D721Med (cell line): ENCODE measurements at places on chromosomes 7 and 10.

- no peak for DNase-seq
These were observed 10.8 kb upstream of the JCAD start for GRCh38 chr10:30070001-30070685.

DNA sequence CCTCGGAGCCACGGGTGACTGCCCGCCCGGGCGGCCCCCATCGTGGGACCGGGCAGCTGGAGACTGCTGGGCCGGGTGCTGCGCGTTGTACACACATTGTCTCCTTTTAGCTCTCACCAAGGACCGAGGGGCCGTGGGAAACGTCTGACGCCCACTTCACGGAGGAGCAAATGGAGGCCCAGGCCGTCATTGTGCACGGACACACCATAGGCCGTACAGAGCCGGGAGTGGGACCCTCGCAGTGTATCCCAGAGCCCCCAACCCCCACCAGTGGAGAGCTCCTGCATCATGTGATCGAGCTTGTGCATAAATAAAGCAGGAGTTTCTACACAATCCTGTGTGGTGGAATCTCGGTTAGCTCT, 722 bp downstream of the DENND10 start:
- DNase-seq, result no peak

DNA sequence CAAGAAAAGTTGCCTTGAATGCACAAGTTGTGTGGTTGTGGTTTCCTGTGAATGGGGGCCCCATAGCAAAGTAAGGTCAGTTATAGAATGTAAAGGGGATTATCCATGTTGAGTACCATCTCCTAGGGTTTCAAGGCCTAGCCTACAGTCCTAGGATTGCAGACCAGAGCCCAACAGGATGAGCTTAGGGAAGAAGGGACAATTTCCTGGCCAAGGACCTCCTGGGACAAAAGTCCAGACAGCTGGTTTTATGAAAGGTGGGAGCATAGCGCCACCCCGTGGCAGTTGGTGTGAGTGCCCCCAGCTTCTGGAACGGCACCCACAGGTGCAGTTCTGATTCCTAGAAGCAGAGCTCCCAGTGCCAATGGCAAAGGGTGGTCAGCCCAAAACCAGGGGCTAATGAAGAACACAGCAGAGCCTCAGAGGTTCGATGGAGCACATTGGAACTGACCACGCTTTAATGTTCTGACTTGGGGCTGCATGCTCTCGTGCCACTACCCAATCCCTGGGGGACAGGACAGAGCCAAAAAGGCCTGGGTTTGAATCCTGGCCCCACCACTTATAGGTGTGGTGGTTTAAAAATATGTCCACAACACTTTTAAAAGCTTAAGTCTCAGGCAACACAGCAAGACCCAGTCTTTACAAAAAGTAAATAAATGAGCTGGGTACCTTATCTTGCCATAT, 25.8 kb upstream of the TMEM120A start:
- peak; percentile 69 for DNase-seq

GRCh38 chr10:114772496-114773196, 48.9 kb upstream of the FHIP2A start:
- no peak for DNase-seq

DNA sequence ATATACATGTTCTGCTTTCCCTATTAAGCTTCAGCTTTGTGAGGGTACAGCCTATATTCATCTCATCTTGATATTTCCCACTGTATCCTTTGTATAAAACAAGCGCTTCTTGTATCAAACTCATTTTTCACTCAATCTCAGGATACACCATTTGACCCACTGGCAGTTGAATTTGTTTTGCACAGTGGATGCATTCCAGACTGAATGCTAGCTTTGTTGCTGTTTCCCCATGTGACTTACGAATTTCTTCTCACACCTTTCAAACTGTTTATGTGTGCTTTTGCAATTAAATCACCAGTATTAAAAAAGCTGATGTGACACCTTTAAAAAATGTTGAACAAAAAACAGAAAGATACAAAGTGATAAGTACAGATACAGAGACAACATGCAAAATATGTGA, 180.9 kb downstream of the ZNF438 start:
- DNase-seq, result no peak

GRCh38 chr10:101784558-101784957, 1.3 kb upstream of the NPM3 start:
- DNase-seq, result no peak

DNA sequence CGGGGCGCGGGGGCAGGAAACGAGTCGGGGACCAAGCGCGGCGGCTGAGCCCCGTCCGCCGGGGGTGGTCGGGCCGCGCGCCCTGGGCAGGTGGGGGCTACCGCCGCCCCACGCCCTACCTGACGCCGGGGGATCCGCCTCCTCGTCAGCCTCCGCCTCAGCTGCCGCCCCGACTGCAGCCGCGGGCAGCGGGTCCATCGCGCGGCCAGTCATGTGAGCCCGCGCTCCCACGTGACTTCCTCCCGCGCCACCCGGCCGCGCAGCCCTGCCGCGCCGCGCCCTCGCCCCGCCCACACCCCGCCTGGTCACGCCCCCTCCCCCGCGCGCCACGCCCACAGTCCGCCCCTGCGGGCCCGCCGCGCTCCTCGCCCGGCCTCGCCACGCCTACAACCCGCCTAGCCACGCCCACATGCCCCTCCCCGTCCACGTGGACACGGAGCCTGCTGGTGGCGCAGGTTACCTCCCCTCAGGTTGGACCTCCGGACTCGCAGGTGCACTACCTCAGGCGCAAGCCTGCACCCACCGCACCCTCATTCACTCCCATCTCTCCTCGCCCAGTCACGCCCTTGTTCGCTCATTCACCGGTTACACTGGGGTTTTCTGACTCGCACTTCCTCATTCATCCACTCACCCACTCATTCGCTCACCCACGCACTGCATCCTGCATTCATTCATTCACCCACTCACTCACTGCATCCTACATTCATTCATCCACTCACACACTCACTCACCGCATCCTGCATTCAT, at the start of gene SNX8:
Gene SNX8 (minus strand): TSS at position 233 of the 747 bp plus-strand sequence. CDS start 20 bp downstream, at position 213.
- peak; percentile 94 for DNase-seq

DNA sequence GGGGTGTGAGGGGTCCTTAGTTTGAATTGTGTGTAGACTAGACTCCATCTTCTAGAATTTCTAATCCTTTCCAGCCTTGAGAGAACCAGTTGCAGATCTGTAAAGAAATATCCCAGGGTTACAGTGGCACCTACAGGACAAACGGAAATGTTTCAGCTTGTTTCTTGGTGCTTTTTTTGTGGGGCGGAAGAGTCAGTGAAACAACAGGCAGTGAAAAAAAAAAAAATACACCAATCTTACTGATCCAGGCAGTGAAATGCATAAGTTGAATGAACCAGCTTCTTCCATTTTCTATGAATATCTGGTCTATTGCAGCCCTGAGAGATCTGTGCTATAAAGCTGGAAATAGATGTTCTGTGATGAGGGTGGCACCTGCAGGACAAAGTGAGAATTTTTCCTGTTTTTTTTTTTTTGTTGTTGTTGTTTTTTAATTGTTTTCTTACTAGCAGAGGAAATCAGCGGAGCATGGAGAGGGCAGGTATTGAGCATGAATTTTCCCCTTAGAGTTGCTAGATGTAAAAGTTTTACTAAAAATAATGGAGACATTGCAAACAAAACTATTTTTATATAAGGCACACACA, 81.9 kb upstream of the DYNC1I1 start:
- no peak for DNase-seq

- no peak for DNase-seq
These were observed 80.5 kb downstream of the TBXAS1 start for GRCh38 chr7:139909379-139910050.
